ENCODE measurements at places on chromosomes 7 and 10. TPM values are rescaled to one million over a fixed set of nuclear protein-coding genes. Genes with fewer than 3 reads are reported as not detected.

DNA sequence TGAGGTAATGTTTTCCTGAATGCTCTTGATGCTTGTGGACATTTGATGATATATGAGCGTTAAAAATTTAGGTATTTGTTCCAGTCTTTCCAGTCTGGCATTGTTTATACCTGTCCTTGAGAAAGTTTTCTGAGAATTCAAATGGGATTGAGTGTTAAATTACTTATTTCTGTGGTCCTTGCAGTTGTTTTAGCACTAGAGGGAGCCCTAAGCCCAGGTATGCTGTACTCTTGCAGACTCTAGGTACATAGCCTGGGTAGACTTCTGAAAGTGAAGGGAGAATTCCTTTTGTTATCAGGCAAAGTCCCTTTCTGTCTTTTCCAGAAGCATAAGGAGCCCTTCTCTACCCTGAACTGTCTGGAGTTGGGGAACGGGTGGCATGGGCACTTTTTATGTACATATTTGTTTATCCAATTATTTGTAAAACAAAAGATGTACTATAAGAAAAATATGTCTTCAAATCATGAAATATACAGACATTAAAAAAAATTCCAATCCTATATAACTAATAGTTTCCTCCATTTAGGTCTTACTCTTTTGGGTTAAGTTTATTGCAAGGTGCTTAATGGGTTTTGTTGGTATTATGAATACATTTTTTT lies 262.1 kb downstream of the ATRNL1 start:
- peak; percentile 46 for DNase-seq

- DNase-seq: no peak
Observed at GRCh38 chr10:74586088-74586585, 240.3 kb upstream of the KAT6B start.

Gene SLC13A1
- not detected for total RNA-seq

- peak; percentile 27 for DNase-seq
Observed at GRCh38 chr7:105014693-105015389, 836 bp downstream of the KMT2E start.

GRCh38 chr7:42934291-42934690 lies 2.1 kb downstream of the MRPL32 start:
- DNase-seq: no peak
